ENCODE measurements at places on chromosomes 12 and 14.

GRCh38 chr12:79592865-79593264, 97.9 kb downstream of the PAWR start:
- DNase-seq, result no peak

GRCh38 chr12:102513739-102514138, 33.4 kb upstream of the IGF1 start:
- DNase-seq, result no peak

- no peak for DNase-seq
These were observed 24.1 kb downstream of the YAF2 start for GRCh38 chr12:42213954-42214426.

GRCh38 chr14:73492043-73492552, 1.4 kb downstream of the RIOX1 start:
- DNase-seq, result no peak

DNA sequence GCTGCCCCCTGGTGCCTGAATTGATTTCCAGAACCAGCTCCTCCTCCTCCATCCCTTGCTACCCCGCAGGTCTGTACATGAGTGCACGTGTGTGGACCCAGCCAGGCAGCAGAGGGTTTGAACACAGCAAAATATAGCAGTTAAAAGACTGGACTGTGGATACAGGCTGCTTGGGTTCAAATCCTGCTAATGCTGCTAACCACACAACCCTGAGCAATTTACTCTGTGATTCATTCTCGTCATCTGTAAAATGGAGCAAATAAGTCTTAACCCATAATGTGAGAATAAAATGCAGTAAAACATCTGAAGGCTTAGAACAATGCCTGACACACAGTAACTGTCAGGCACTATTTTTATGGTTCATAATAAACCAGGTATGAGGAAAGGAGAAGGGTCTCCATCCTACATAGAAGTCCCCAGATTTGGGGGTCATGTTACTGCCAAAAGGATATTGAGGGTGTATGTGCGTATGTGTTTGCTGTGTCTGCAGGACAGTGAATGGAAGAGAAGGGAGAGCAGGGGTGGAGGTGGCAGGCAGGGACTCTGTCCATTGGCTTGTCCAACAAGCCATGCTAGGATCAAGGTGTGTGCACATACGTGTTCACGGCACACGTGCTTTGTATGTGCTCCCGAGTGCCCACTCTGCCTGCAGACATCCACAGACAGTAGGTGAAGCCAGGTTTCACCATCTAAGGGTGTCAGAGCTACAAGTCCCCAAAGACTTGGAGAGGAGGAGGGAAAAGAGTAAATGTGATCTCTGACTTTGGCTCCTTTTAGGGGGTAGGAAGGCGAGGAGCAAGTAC, 1.5 kb upstream of the STAT6 start:
- DNase-seq, result no peak

DNA sequence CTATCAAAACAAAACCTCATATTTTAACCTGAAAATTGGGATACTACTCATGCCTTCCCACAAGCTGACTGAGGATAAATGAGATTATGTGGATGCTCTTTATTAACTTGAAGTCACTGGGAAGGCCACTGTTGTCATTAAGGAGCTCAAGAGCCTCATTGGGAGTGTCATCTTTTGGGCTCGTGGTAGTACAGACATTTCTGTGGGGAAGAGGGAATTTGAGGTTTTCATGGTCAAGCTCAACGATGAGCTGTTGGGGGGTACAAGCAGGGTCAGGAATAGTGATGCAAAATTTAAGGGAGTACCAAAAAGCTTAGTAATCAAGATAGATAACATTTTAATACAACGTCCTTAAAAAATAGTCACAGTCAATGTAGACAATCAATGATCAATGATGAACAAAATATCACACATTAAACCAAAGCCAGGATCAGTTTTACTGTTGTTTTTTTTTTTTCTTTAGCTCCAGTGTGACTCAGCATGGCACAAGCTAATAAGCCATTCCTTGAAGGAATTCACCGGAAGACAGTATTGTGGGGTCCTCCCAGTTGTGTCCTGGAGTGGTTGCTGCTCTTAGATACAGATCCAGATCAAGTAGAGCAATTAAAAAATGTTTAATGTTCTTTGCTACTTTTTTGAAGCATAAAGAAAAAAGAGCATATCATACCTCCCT, 130.9 kb downstream of the C12orf75 start:
- DNase-seq, result no peak

GRCh38 chr12:22797701-22798100, 172.7 kb downstream of the ETNK1 start:
- no peak for DNase-seq

GRCh38 chr12:30599608-30600007, 96.1 kb downstream of the IPO8 start:
- DNase-seq, result no peak

GRCh38 chr12:95522692-95523091, 28.6 kb downstream of the USP44 start:
- DNase-seq, result no peak

GRCh38 chr12:6867413-6868210, at the start of gene TPI1:
TPI1 (plus strand) TSS chr12:6867531; CDS start chr12:6867567, 36 bp downstream.
- DNase-seq, result no peak

Data from AG04449 (cell line).